Upper lobe of left lung (tissue), 6 donors: ENCODE measurements at places on chromosomes 11 and 22. TPM values are rescaled to one million over a fixed set of nuclear protein-coding genes. Genes with fewer than 3 reads are reported as not detected.

DNA sequence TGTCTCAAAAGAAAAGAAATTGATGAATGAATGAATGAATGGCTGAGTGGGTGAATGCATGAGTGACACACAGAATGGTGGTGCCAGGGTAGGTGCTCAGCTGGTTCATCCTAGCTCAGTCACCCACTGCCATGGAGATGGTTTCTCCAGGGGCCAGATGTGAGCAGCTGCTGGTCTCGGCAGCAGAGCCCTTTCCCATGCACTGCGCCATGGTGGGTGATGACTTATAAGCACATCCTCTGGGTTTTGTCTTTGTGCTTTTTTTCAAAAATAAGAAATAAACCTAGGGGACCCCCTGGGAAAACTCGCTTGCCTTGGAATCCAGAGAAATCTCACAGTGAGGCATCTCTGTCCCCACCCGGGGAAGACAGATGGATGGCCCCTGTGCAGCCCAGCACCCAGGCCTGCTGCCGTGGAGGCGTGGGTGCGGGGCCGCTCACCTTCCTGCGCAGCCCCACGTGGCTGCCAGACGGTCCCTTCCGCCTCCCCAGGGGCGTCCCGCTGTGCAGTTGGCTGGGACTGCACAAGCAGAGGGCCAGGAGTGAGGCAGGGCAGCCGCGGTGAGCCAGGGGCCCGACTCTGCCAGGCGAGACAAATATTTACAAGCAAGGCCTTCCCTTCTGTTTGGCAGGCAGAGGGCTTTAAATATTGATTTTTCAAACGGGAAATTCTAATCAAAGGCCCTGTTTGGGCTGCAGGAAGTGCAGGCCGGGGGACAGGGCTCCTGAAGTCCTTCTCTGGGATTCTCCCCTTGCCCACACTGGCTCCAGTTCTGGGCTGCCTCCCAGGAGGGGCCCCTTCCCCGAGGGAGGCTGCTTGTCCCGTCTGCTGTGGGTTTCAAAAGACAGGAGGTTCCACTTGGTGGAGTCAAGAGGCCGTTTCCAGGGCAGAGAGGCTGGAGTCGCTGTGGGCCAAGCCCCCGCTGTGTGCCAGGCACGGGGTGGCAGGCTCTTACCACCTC, 24.3 kb downstream of the MPPED1 start:
- DNase-seq, result no peak

OR51E2 gene
- total RNA-seq, result not detected

GLB1L2 gene
- total RNA-seq, result 3.1 TPM

DNA sequence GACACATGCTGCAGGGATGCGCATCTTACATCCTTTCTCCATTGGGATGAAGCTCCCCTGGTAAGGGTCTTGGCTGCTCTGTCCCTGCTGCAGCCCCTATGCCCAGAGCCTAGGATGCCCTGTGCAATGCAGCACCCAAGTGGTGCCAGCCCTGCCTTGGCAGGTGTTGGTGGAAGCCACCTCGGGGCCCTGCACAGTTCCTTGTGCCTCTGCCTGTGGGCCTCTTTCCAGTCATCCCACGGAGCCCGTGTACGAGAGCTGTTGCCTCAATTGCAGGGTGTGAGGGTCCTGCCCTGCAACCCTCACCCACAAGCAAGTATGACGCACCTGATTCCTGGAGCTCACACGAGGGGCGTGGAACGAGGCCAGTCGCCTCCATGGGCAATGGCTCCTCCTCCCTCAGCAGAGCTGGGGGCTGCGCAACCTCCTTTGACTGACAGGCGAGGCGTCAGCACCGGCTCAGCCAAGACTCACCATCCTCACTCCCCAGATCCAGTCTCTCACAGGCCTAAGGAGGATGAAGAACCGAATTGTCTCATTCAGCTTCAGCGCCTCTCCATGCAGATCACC, 719.6 kb downstream of the BRD1 start:
- DNase-seq, result no peak

- DNase-seq, result no peak
Measured at GRCh38 chr11:42407341-42407740, 904.5 kb upstream of the API5 start.

GRCh38 chr22:36644333-36644757, 59.2 kb downstream of the CACNG2 start:
- DNase-seq, result no peak

VWCE gene
- 10.5 TPM for total RNA-seq

SERHL2 gene
- total RNA-seq, result 1.1 TPM

TMA7B gene
- total RNA-seq, result 0.24 TPM

HDHD5 gene
- total RNA-seq, result 28.7 TPM

GRCh38 chr22:24402460-24403192, 24.8 kb upstream of the ADORA2A start:
- no peak for DNase-seq

CARNS1 gene
- total RNA-seq, result 0.49 TPM

DNA sequence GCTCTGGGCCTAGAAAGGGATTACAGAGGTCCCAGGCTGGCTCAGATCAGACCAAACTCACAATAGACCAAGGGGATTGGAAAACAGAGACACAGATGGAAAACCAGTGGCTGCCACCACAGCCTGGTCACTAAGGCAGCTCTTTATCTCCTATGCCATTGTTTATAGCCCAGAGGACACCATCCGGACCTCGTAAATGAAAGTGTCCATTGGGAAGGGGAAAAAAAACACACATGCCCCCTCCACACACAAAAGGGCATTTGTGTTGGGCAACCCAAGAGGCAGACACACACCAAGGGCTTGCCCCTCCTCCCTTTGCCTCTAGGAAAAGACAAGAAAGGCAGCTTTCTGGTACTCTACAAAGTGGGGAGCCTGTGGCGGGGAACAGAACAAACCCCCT, 85.9 kb downstream of the GAB2 start:
- no peak for DNase-seq

MS4A4E gene
- total RNA-seq, result 27.2 TPM

- peak; percentile 66 for DNase-seq
Measured at GRCh38 chr22:49677495-49677889, 150.2 kb downstream of the BRD1 start.

CNGA4 gene
- total RNA-seq, result 9.3 TPM

DNA sequence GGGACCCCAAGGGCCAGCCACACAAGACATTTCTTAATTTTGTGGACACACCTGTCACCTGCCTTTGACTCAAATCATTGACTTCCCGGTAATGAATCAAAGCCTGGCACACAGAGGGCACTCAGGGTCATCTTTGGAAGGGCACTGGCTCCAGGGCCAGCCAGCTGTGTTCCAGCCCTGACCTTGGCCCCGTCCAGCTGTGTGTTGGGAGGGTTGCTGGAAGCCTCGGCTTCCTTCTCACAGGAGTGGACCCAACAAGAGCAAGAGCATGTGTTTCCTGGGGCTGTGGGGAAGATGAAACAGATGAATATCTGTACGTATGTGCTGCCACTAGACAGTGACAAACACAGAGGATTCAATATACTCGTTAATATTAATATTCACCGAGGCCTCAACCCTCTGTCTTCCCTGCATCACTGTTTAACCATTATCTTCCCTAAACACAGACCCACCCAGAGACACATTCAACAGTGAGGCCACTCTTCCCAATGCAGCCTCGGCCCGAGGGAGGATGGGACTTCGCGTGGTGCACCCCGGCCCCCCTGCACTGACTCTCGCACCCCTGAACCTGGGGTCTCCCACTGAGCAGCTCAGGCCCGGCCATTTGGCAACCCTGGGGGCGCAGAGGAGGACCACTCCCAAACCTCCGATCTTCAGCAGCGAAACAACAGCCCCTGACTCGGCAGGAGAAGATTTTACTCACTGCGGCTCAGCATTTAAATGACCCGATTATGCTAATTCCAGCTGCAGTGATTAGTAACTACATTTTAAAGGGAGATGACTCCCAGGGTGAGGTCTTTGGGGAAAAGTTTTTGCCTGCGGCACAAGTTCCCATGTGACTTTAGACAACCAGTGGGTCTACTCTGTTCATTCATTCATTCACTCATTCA, 45.7 kb downstream of the PHF21B start:
- no peak for DNase-seq

DNA sequence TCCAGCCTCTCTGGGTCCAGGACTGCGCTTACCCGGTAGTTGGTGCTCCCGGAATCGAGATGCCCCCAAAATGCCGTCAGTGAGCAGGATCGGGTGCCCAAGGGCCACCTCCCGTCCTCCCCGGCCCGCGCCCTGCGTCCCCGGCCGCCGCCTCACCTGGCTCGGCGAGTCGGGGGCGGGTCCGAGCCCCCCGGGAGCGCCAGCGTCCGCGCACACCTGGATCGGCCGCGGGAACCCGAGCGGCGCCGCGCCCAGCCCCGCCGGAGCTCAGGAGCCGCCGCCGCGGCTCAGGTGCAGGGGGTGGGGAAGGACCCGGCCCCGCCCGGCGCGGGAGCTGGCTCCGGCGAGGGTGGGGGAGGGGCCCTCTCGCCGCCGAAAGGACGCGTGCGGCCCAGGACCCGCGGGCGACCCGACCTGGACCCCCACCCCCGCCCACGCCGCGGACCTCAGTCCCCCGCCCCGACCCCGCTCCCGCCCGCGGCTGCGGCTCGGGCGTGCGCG, at the start of gene SHANK2:
SHANK2 (minus strand) TSS at position 309 of the 501 bp plus-strand sequence. CDS start 105,251 bp downstream, outside the sequence.
- DNase-seq, result peak; percentile 89

DNA sequence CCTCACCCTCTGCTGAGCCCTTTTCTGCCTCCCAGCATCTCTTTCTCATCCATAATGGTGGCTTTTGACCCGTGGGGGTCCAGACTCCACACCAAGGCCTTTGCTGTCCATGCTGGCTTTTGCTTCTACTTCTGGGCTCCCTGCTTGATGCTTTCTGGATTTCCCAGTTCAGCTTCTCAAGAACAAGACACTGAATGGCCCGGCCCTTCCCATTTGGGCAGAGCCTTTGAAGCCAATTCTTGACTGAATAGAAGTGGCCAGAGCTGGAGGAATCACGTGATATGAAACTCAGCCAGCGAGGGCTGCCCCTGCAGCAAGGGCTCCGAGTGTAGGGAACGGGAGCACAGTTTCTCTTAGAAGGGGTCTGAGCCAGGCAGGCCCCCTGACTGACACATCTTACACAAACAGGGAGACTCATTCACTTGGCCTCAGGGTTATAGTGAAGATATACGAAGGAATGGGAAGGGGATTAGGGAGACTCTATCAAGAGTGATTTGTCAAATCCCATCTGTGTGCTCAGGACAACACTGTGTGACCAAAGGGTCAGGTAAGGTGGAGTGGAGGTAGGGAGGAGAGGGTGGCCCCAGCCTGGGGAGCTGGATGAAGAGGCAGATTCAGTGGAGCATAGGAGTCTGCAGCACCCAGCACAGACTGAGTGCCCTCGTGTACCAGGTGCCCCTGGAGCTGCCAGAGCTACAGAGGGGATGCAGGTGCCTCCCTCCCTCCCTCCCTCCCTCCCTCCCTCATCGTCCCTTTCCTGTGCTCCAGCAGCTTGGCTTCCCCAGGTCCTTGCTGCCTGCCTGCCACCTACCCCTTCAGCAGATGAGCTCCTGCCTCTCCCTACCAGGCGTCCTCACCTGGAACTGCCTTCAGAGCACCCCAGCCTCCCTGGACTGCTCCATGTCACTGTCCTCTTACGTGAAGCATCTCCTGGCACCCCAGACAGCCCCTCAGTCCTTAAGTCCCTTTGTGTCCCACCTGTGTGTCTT, 106.0 kb downstream of the TRIM29 start:
- no peak for DNase-seq

EEF1G gene
- 678 TPM for total RNA-seq

DNA sequence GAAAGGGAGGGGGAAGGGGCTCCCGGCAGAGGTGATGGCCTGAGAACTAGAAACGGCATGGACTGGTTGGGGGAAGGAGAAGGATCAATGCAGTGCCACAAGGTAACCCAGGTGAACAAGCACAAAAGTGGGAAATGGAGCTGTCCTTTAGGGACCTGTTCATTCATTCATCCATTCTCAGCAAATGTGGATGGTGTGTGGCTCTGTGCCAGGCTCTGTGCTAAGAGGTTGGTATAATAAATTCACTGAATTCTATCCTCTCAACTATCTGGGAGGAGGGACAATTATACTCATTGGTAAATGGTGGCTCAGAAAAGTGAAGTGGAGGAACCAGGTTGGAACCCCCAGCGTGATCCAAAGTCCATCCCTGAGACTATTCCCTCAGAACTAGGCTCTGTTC, 18.6 kb upstream of the ARAP1 start:
- no peak for DNase-seq

PATZ1 gene
- 28.3 TPM for total RNA-seq
